ENCODE measurements at places on chromosomes 16 and 17.

DNA sequence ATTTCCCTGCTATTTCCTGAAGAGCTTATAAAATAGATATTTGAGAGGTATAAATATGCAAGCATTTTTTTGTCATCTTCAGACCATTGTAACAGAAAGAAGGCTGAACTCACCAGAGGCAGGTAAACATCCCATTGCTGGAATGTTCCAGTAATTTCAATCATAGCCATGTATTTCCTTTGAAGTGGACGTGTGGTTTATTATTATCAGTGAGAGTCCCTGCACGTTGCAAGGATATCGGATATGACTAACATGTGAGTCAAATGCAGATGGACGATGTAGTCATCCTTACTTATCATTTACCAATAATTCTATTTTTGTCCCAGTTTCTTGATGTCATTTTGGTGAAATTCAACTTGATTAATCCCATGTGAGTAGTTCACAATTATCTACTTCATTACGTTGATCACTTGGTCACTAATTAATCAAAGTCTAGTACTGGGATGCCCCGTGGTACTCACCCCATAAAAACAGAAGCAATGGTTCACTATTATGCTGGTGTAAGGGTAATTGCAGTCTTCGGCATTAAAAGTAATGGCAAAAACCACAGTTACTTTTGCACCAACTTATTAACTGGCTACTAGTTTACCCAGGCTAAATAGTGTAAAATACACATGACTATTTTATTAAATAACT is 89.5 kb downstream of the VAT1L start:
- no peak for DNase-seq

- peak; percentile 94 for DNase-seq
These were observed 93.8 kb upstream of the PLEKHM1 start for GRCh38 chr17:45584092-45585036.

GRCh38 chr16:26605626-26606271 is 461.0 kb upstream of the C16orf82 start:
- no peak for DNase-seq

GRCh38 chr17:15457723-15458094 is 9.7 kb downstream of the CDRT4 start:
- no peak for DNase-seq

DNA sequence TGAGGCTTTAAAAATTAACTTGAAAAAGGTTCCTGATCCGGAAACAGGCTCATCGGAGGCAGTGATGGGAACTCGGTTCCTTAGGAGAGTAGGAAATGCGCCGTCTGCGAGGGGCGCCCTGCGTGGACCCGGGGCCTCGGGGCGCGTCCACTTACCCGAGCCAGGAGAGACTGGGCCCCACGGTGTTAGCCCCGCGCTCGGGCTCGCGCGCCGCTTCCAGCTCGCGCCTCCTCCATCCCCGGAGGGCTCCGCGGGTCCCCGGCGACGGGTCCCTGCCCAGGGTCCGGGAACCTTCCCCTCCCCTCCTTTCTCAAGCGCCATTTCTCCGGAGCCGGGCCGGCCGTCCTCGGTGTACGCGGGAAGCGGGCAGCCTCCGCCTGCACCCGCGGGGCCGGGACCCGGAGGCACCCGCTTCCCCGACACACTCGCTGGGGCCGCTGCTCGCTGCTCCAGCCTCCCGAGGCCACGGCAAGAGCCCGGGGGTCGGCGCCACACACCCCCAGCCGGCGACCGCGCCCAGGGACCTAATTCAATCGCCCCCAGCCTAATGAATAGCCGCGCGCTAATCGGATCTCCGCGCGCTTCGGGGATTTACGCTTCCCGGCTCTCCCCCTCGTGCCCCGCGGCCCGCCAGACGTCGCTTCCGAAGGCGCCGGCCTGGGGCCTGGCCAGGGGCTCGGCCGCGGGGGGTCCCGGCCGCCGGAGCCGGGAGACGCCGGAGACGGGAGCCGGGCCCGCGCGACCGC is 2.2 kb upstream of the BAHCC1 start:
- DNase-seq: no peak

- peak; percentile 92 for DNase-seq
These were observed 67.8 kb downstream of the ANKRD11 start for GRCh38 chr16:89422527-89422904.

GRCh38 chr16:48057048-48057447 is 98.7 kb downstream of the ABCC12 start:
- DNase-seq: no peak

DNA sequence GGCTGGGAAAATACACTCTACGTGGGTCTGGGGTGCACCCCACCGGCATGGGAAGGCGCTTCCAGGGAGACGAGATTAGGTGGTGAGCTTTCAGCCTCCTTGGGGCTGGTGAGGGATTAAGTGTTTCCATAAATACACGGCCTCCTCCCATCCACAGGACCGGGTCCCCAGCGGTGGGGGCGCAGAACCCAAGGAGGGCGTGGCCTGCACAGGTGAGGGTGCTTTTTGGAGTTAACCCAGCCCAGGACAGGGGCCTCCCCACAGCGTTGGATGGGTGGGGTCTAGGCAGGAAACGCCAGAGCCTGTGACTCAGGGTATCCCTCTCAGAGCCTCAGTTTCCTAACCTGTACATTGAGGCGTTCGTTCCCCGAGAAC is 1.1 kb downstream of the C16orf74 start:
- no peak for DNase-seq

DNA sequence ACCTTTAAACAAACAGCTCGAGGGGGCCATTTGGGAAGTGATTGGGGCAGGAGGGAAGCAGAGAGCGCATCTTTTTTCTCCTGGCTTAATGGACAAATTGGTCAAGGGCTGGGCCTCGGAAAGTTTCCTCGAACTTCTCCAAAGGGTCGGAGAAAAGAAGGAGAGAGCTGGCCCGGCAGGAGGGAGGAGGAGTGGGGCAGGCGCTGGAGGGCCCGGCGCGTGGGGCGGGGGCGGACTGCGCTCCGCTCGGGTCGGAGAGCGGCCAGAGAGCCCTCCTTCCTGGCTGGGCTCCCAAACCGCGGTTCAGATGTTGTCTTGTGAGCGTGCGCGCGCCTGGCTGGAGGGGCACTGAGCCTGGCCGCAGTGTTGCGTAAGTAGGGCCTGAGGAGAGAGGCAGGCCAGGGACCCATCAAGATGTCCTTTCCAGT is 1.2 kb downstream of the MMP2 start:
- no peak for DNase-seq

- no peak for DNase-seq
These were observed 4.7 kb upstream of the EIF1 start for GRCh38 chr17:41684035-41684434.

GRCh38 chr17:27525316-27525715 is 69.1 kb downstream of the KSR1 start:
- DNase-seq: no peak

DNA sequence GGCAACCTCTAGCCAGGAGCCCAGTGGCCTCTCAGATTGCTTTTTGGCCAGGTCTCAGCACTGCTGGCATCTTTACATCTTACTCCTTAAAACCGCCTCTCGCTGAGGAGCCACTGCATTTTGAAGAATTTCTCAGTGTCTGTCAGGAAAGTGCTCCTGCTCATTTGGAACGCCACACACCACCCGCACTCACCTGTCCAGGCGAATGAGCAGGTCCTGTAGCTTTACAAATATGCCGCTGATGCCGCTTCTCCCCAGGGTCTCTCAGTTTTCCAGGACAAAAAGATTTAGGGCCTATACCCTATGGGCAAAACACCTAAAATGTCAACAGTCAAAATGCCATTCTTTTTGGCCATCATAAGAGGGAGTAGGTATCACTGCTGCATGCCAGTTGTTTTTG is 22.1 kb downstream of the CYB561 start:
- DNase-seq: no peak

All from GM12865 (cell line).